ENCODE measurements at places on chromosomes 4 and X.

- no peak for DNase-seq
Measured at GRCh38 chr4:165964591-165964990, 91.6 kb downstream of the TLL1 start.

DNA sequence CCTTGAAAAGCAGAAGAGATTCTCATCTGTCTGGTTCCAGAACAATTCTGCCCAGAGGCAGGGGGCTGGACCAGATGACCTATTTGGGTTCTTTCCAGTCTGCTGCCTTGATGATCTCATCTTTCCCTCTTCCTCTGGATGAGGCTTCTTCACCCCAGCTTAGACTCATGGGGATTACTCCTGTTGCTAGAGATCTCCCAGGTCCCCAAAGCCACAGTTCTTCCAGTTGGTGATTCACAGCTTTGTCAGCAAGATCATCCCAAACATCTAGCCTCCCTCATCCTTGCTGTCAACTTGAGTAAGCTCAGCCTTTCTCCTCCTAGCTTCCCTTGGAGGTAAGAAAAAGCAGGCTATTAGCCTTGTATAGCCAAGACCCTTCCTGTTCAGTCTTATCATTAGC lies 64.2 kb upstream of the PJA1 start:
- DNase-seq, result no peak

GRCh38 chrX:40201329-40201885 lies 103.6 kb upstream of the BCOR start:
- DNase-seq, result no peak

- no peak for DNase-seq
Measured at GRCh38 chr4:8392591-8393190, 47.8 kb downstream of the ACOX3 start.

GRCh38 chr4:181301735-181302710 lies 941.2 kb upstream of the TENM3 start:
- DNase-seq, result no peak

DNA sequence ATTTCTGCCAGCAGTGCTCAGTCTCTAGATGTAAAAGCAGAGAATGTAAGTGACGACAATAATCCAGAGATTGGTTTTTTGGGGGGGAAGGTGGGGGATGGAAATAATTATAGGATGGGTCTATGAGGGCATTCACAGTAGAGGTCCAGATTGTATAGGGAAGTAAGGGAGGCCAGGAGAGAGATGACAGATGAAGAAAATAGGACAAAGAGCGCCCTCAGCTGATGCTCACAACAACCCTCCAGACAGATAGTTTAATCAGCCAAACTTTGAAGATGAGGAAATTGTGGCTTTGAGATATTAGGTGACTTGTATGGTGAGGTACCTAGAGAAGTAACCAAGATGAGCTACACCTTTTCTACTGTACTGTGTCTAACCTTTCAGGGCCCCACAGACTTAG lies 137.9 kb downstream of the MAGEB17 start:
- DNase-seq, result no peak

GRCh38 chrX:53449632-53450031 lies 15.5 kb upstream of the HSD17B10 start:
- DNase-seq, result no peak

- DNase-seq, result no peak
Measured at GRCh38 chr4:63430105-63430504, 979.1 kb downstream of the TECRL start.

- DNase-seq, result no peak
Measured at GRCh38 chr4:28792917-28793597, 1927.1 kb upstream of the PCDH7 start.

DNA sequence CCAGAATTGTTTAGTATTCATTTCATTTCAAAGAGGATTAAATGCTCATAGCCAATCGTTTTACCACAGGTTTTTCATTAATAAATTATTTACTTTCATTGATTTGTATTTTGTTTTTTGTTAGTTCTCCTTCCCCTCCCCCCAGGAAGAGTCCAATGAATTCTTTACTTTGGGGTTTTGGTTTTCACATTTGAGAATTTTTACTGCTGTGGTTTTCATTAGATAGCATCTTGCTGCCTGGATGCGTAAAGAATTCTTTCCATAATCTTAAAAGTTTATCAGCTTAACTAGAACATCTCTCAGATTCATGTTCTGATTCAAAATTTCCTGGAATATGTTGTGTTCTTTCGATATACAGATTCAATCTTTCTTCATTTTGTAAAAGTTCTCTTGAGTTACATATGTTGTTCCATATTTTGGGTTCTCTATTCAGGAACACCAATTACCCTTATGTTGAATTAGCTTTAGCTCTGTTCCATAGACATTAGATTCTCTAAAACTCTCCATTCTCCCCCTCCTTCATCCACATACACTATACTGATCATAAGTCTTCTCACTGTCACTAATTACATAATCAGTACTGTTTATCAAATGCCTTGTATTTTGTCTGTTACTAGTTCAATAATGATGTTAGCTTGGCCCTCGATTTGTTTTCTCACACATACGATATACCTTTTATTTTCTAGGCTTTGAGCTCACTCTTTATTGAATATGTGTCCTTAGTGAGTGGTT lies 184.4 kb downstream of the CAMK2D start:
- DNase-seq, result no peak

GRCh38 chr4:83582289-83582785 lies 46.4 kb downstream of the GPAT3 start:
- no peak for DNase-seq

- DNase-seq, result no peak
Measured at GRCh38 chr4:69836287-69836686, 23.7 kb downstream of the SULT1E1 start.

DNA sequence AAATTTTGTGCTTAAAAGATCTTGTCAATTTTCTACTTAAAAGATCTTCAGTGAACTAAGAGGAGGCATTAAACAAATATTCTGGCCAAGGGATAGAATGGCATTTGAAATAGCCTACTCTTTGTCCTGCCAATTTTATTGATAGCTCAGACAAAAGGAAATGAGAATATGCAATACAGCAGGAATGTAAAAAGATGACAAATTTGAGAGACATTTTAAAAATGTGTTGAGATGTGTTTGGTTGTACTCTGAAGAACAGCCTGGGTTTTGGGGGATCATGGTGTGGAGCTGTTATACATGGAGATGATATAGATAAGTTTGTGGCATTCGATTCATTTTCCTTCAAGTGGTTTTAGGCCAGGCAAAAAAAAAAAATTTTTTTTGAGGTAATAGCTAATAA lies 11.6 kb upstream of the MAD2L1 start:
- no peak for DNase-seq

GRCh38 chrX:139734996-139735395 lies 27.0 kb upstream of the MCF2 start:
- DNase-seq, result no peak

DNA sequence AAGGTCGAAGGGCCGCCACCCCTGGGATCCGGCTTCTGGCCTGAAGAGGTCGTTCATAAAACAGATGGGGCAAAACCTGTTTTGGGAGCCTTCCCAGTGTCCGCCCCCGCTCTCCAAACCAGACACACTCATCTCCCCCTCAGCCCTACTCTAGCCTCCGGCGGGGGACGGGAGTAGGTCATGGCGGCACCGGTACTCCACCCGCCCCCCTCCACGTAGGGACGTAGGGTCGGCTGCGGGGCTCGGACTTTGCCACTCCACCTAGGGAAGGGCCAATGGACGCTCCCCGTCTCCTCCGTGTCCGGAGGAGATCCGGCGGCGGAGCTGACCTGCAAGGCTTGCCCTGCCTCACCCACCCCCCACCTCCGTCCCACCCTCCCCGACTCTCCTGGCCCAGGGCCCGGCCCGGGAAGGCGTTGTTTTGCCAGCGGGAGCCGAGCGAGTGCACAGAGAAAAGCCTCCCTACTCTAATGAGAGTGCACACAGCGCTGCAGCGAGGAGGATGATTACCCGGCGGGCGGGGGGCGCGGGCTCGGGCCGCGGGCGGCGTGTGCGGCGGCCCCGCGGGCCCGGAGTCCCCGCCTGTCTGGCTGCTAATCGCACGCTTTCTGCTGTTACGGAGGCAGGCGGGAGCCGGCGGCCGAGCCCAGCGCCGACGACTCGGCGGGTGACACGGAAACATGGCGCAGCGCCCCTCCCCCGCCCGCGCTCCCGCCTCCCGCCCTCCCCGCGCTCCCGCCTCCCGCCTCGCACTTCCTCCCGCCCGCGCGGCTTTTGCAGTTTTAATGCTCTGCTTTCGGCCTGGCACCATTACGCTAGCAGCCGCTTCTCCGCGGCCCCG lies 8.3 kb upstream of the BCOR start:
- peak; percentile 65 for DNase-seq

- DNase-seq, result no peak
Measured at GRCh38 chr4:14883166-14883565, 119.1 kb upstream of the CPEB2 start.

DNA sequence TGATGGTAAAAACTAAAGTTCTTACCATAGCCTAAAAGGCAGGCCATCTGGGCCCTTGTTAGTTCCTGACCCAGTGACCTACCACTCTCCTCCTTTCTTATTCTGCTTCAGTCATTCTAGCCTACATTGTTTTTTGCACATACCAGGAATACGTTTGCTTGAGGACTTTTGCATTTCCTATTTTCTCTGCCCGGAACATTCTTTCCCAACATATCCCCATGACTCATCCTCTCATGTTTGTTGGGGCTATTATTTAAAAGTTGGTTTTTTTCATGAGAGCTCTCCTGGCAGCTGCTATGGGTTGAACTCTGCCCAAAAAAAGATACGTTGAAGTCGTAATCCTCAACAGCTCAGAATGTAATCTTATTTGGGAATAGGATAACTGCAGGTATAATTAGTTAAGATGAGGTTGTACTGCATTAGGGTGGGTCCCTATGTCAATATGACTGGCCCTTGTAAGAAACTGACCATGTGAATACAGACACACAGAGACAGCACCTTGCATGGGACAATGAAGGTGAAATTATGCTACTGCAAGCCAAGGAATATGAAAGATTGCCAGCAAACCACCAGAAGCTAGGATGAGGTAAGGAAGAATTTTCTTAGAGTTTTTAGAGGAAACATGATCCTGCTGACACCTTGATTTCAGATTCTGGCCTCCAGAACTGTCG lies 138.3 kb upstream of the PDHA2 start:
- DNase-seq, result no peak

DNA sequence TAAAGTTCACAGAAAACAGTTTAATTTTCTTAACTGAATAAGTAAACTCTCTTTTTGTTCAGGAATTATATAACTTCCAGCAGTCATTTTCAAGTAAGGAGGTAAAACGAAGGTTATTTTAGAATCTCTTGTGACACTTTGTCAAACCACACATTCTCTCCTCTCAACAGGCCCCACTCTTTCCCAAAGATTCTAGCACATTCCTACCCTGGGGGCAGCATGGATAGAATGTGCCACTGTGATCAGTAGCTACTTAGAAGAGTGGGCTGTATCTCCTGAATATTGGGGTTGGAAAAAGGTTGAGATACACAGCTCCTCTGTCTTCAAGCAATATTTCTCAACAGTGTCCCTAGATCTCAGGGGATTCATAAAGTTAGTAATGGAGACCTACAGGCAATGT lies 157.6 kb downstream of the EMCN start:
- no peak for DNase-seq

GRCh38 chr4:77449171-77449570 lies 156.4 kb upstream of the CXCL13 start:
- DNase-seq, result no peak

- DNase-seq, result no peak
Measured at GRCh38 chrX:8760021-8760420, 28.1 kb upstream of the ANOS1 start.

- DNase-seq, result no peak
Measured at GRCh38 chr4:183450108-183450507, 5.7 kb downstream of the CDKN2AIP start.

DNA sequence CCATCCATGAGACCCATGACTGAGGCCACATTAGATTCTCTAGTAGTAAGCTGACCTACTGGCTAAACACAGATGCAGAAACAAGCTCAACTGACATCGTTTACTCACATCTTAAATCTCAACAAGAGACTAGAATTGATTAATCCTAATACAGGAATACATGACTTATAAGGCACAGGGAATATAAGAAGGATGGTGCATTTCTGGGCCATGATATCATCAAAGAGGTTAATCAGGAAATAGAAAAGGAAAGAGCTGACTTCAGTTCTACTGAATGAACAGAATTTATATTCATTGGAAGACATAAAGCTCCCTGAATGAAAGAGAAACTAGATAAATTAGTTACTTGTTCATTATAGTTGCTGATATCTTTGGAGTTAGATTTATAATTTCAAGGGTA lies 1406.5 kb downstream of the STIM2 start:
- DNase-seq, result no peak

DNA sequence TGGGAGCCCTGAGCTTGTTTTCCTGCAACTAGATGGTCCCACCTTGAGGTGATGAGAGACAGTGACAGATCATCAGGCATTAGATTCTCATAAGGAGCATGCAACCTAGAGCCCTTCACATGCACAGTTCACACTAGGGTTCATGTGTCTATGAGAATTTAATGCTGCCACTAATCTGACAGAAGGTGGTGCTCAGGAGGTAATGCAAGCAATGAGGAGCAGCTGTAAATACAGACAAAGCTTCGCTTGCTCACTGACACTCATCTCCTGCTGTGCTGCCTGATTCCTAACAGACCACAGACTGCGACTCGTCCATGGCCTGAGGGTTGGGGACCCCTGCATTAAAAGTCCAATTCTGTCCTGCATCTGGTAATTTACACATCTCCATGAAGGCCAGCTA lies 141.6 kb downstream of the KCNIP4 start:
- no peak for DNase-seq

DNA sequence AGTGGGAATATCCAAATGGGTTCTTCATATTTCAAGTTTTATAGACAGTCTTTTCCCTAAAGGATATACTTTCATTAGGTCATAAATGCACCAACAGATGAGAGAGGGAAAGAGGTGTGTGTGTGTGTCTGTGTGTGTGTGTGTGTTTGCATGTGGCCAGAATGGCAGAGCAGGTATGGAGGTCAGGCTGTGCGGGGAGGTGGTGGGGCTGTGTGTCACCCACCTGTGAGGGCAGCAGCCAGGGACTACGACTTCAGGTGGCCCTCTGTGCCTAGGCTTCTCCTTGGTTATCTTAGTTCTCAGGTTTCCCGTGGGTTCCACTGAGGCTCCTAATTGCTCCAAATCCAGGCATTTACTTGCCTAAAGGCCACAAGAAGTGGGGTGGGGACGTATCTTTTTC lies 14.6 kb downstream of the HAND2 start:
- no peak for DNase-seq

DNA sequence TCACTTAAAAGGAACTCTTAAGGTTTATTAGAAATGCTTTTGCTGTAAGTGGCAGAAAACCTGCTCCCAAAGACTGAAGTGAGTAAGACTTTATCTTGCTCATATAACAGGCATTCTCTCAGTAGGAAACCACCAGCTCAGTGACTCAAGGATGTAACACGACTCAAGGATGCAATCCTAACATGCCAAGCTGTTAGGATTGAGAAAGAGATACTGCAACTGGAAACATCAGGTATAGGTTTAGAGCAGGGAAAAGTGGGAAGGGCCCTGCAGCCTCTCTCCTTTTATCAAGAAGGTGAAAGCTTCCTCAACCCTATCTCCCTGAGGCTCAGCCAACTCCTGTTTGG lies 11.9 kb upstream of the SLC9A7 start:
- no peak for DNase-seq

- no peak for DNase-seq
Measured at GRCh38 chr4:43332052-43332425, 439.5 kb downstream of the GRXCR1 start.
